B cell (primary cell): ENCODE measurements at places on chromosomes 12 and 14. TPM values are rescaled to one million over a fixed set of nuclear protein-coding genes. Genes with fewer than 3 reads are reported as not detected.

Gene STAC3
- polyA plus RNA-seq = 4.5 and 4.9 TPM in 2 replicates

- no peak for DNase-seq
Measured at GRCh38 chr12:75974323-75975187, 57.0 kb downstream of the PHLDA1 start.

- DNase-seq = no peak
Measured at GRCh38 chr12:4151362-4152121, 122.0 kb upstream of the CCND2 start.

GRCh38 chr14:97120611-97121031 is 323.4 kb downstream of the VRK1 start:
- no peak for DNase-seq

DNA sequence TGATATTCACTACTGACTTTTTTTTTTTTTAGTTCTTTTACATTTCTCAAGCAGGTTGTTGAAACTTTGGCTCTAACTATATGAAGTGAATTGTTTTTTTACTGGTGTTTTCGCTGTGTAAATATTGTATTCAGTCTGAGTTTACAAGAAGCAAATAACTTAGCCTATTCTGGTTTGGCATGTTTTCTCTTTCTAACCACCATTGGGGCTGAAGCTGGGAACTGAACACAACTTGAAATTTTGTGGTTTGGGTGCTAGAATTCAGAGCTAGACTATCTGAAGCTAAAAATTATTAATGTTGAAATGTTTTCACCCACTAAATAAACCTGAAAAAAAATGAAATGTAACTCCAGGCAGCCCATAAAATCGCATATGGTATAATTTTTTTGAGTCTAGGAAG is 37.2 kb downstream of the RAD51B start:
- no peak for DNase-seq

- no peak for DNase-seq
Measured at GRCh38 chr12:123595729-123596128, 6.2 kb upstream of the DDX55 start.
